Colonic mucosa (tissue), 4 donors: ENCODE measurements at places on chromosomes 4 and X.

DNA sequence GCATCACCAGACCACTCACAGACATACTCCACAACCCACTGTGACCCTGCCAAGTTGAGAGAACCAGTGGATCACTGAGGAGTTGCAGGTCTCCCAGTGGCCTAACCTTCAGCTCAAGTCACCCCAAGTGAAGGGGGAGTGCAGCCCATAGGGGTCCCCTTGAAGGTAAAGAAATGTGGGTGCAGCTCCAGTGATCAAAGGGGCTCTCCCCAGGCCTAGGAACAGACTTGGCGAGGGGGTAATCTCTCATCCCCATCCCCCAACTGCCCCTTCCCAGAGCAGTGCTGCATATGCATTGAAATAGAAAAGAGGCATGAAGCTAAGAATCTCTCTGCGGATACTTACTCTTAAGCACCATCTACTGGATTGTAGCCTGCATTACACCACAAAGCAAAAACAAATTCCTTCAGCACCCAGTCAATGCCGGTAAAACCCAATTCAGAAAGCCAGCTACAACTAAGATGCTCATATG lies 27.0 kb downstream of the MAGEE1 start:
- no peak overlapping the region for H3K27ac ChIP-seq
- no peaks in the 10 kb centered on the region for H3K27me3 ChIP-seq
- no peaks in the 10 kb centered on the region for H3K4me1 ChIP-seq
- H3K4me3 ChIP-seq: no peak overlapping the region
- DNase-seq: no peak

GRCh38 chr4:25969374-25970155 lies 55.5 kb downstream of the SMIM20 start:
- no peaks in the 10 kb centered on the region for H3K36me3 ChIP-seq
- DNase-seq: no peak
- H3K4me1 ChIP-seq: no peaks in the 10 kb centered on the region
- H3K4me3 ChIP-seq: no peak overlapping the region
- no peaks in the 10 kb centered on the region for H3K27me3 ChIP-seq

DNA sequence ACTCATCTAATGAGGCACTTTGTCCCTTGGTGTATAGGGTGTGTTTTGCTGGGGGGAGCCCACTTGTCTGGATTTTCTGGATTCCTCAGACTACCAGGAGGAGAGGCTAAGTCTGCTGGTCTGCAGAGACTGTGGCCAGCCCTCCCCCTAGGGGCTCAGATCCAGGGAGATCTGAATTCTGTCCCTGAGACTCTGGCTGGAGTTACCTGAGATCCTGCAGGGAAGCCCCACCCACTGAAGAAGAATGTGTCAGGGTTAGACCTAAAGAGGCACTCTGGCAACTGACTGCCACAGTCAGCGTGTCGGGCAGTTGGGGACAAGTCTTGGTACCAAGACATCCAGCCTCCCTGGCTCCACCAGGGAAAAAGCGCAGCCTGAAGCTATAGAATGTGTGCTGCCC lies 138.9 kb downstream of the DCAF12L2 start:
- H3K4me3 ChIP-seq: no peak overlapping the region
- H3K36me3 ChIP-seq: no peaks in the 10 kb centered on the region
- no peak for DNase-seq
- no peaks in the 10 kb centered on the region for H3K4me1 ChIP-seq

GRCh38 chr4:8419222-8420041 lies 21.1 kb downstream of the ACOX3 start:
- no peaks in the 10 kb centered on the region for H3K27me3 ChIP-seq
- no peaks in the 10 kb centered on the region for H3K36me3 ChIP-seq
- H3K4me3 ChIP-seq: no peak overlapping the region
- no peak overlapping the region for H3K27ac ChIP-seq

GRCh38 chr4:174946246-174946645 lies 28.1 kb downstream of the ADAM29 start:
- H3K27ac ChIP-seq: no peak overlapping the region
- no peak overlapping the region for H3K4me3 ChIP-seq
- no peaks in the 10 kb centered on the region for H3K36me3 ChIP-seq
- no peaks in the 10 kb centered on the region for H3K27me3 ChIP-seq
- H3K4me1 ChIP-seq: no peaks in the 10 kb centered on the region

DNA sequence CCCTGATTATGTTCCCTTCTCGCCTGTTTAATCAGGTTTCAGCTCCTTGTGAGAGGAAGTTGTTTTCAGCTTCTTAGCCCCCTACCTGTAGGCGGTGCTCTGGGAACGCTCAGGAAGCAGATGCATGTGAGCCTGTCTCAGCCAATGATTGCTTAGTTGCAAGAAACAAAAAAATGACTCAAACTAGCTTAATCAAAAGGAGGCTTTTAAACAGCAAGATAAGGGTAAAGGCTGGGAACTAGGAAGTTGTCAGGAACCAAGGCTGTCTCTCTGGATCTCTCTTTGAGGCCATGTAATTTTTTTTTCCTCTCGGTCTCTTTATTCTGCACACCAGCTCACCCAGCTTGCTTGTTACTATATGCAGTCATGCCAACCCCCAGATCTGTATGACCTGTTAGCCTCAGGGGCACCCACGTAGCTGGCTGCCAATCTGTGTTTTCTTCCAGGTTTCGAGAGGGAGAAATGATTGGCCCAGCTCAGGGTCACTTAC lies 109.1 kb downstream of the PTTG2 start:
- peak; percentile 85 for DNase-seq
- peaks cover 5% of the 10 kb centered on the region for H3K4me1 ChIP-seq
- H3K27ac ChIP-seq: peak overlapping the region; percentile 26
- H3K4me3 ChIP-seq: no peak overlapping the region
- H3K27me3 ChIP-seq: no peaks in the 10 kb centered on the region

- no peaks in the 10 kb centered on the region for H3K4me1 ChIP-seq
- no peaks in the 10 kb centered on the region for H3K36me3 ChIP-seq
- no peak overlapping the region for H3K27ac ChIP-seq
- no peak for DNase-seq
- H3K27me3 ChIP-seq: no peaks in the 10 kb centered on the region
- no peak overlapping the region for H3K4me3 ChIP-seq
Observed at GRCh38 chr4:81179326-81179725, 35.7 kb downstream of the PRKG2 start.

- no peaks in the 10 kb centered on the region for H3K4me1 ChIP-seq
- H3K4me3 ChIP-seq: no peak overlapping the region
- H3K27ac ChIP-seq: no peak overlapping the region
- no peaks in the 10 kb centered on the region for H3K27me3 ChIP-seq
- H3K36me3 ChIP-seq: no peaks in the 10 kb centered on the region
- DNase-seq: no peak
Observed at GRCh38 chr4:173289353-173289727, 44.8 kb downstream of the HMGB2 start.

DNA sequence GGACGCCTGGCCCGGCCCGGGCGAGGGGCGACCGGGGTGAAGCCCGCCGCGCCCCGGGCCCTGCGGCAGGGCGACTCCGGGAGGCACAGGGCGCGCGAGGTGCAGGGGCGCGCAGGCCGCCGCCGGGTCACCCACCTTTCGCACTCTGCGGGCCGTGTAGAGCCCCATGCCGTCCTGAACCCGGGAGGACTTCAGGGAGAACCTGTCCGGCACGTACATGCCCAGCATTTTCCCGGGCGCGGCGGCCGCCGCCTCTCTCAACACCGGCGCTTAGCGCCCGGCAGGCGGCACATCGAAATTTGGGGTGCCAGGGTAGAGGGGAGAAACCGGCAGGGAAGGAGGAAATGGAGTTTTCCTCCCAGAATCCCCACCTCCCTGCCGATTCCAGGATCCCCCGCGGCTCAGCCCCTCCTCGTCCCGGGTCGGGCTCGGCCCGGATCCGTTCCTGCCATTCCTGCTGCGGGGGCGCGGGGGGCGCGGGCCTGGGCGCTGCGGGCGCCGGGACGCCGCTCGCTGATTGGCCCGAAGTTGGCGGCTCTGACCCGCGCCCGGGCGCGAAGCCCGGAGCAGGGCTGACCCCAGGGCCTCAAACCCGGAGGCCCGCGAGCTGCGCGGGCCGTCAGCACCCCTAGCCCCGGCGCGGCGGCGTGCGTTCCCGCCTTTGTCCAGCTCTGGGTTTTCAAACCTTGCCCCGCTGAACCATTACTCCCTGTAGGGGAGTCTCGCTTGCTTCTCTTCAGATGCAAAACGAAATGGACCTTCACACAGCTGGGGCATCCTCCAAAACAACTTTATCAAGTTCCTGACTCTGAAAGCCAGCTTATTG lies at the start of gene PRDM5:
Gene PRDM5, minus strand, starts transcription at position 346 of the 826 bp plus-strand sequence. Its CDS starts 118 bp downstream, at position 228.
- H3K4me1 ChIP-seq: no peaks in the 10 kb centered on the region
- peak within 1 kb of the TSS; percentile 66 for H3K4me3 ChIP-seq
- DNase-seq: peak; percentile 60
- peak within 1 kb of the TSS; percentile 89 for H3K27ac ChIP-seq
- H3K27me3 ChIP-seq: no peaks in the 10 kb centered on the region

GRCh38 chrX:31435592-31435991 lies 363.8 kb upstream of the FTHL17 start:
- H3K27ac ChIP-seq: no peak overlapping the region
- no peaks in the 10 kb centered on the region for H3K4me1 ChIP-seq
- no peaks in the 10 kb centered on the region for H3K36me3 ChIP-seq
- no peak overlapping the region for H3K4me3 ChIP-seq
- no peaks in the 10 kb centered on the region for H3K27me3 ChIP-seq

- DNase-seq: no peak
- H3K27ac ChIP-seq: no peak overlapping the region
- no peaks in the 10 kb centered on the region for H3K27me3 ChIP-seq
- no peaks in the 10 kb centered on the region for H3K36me3 ChIP-seq
- H3K4me1 ChIP-seq: no peaks in the 10 kb centered on the region
Observed at GRCh38 chr4:14383652-14384051, 618.6 kb upstream of the CPEB2 start.

- no peak within 1 kb of the TSS for H3K4me3 ChIP-seq
- no peak within 1 kb of the TSS for H3K27ac ChIP-seq
- H3K36me3 ChIP-seq: no peaks in the 10 kb centered on the region
- no peaks in the 10 kb centered on the region for H3K4me1 ChIP-seq
- no peak for DNase-seq
Observed at GRCh38 chr4:157220371-157220881, at the start of gene GRIA2. GRIA2 (plus strand) TSS chr4:157220728; CDS start chr4:157221043, 315 bp downstream.

- H3K27ac ChIP-seq: no peak overlapping the region
- no peaks in the 10 kb centered on the region for H3K27me3 ChIP-seq
- H3K4me1 ChIP-seq: no peaks in the 10 kb centered on the region
- H3K4me3 ChIP-seq: no peak overlapping the region
- DNase-seq: no peak
Observed at GRCh38 chrX:31297881-31298280, 226.0 kb upstream of the FTHL17 start.

- no peak overlapping the region for H3K27ac ChIP-seq
- H3K4me3 ChIP-seq: no peak overlapping the region
- no peaks in the 10 kb centered on the region for H3K27me3 ChIP-seq
Observed at GRCh38 chr4:42420140-42420539, 22.9 kb downstream of the SHISA3 start.

GRCh38 chr4:17322514-17322913 lies 189.4 kb downstream of the QDPR start:
- H3K27me3 ChIP-seq: no peaks in the 10 kb centered on the region
- no peaks in the 10 kb centered on the region for H3K4me1 ChIP-seq
- H3K4me3 ChIP-seq: no peak overlapping the region
- no peak for DNase-seq
- H3K27ac ChIP-seq: no peak overlapping the region
- no peaks in the 10 kb centered on the region for H3K36me3 ChIP-seq

- no peaks in the 10 kb centered on the region for H3K4me1 ChIP-seq
- no peaks in the 10 kb centered on the region for H3K27me3 ChIP-seq
- H3K4me3 ChIP-seq: no peak overlapping the region
Observed at GRCh38 chrX:130848763-130849162, 54.2 kb downstream of the ENOX2 start.

DNA sequence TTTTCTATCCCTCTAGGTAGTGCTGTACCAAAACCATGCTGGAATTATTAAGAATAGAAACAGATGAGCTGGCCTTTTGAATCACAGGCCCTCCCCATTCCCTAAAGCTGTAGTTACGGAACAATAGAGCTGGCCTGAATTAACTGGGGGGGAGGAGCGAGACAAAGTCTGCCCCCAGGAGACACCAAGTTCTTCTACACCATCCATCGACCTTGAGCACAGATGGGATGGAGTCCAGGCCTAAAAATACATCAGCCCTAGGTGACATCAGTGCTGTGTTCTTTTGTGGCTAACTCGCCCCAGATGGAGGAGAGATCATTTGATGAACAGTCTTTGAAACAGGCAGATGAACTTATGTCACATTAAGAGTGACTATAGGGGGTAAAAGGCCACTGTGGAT lies 49.6 kb downstream of the LHFPL1 start:
- no peak overlapping the region for H3K27ac ChIP-seq
- H3K4me3 ChIP-seq: no peak overlapping the region
- no peak for DNase-seq
- no peaks in the 10 kb centered on the region for H3K36me3 ChIP-seq
- no peaks in the 10 kb centered on the region for H3K4me1 ChIP-seq

DNA sequence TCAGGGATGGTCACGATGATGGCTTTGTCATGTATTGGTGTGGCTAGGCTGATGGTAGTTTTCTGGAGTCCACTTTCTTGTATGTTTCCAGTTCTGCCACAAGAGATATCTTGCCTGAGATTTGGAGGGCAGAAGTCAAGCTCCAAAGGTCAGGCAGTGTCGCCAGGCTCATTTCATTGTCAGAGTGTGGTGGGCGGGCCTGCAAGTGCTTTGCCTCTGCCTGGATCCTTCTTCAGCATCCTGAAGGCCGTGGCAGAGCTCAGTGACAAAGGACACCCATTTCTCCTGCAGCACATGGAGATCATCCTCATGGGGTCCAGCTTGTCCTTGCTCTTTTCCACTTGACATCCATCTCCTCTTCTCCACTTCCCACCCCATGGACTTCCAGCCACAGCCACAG lies 139.7 kb downstream of the SMIM20 start:
- H3K36me3 ChIP-seq: no peaks in the 10 kb centered on the region
- no peak for DNase-seq
- no peak overlapping the region for H3K4me3 ChIP-seq
- no peaks in the 10 kb centered on the region for H3K4me1 ChIP-seq
- no peak overlapping the region for H3K27ac ChIP-seq

DNA sequence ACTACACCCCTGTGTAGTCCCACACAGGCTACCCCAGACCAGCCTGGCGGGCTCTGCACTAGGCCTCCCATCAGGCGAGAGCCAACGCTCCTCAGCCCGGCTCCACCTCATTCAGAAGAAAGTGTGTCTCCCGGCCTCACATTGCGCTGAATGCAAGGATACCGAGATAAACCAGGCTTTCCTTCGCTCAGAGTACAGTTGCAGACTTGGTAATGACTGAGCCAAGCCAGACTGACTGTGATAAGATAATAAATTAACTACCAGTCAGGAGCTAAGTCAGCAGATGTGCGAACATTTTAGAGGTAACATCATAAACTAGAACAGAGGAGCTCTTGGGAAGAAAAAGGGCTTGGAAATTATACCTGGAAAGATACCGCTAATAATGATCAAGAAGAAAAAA lies 397.6 kb downstream of the TRIML1 start:
- DNase-seq: no peak
- no peaks in the 10 kb centered on the region for H3K27me3 ChIP-seq
- no peaks in the 10 kb centered on the region for H3K36me3 ChIP-seq
- H3K4me1 ChIP-seq: no peaks in the 10 kb centered on the region

GRCh38 chr4:182207830-182208396 lies 35.3 kb upstream of the TENM3 start:
- H3K4me3 ChIP-seq: no peak overlapping the region
- no peak overlapping the region for H3K27ac ChIP-seq
- DNase-seq: no peak
- H3K36me3 ChIP-seq: no peaks in the 10 kb centered on the region
- no peaks in the 10 kb centered on the region for H3K4me1 ChIP-seq

- H3K4me1 ChIP-seq: no peaks in the 10 kb centered on the region
- H3K4me3 ChIP-seq: no peak overlapping the region
- H3K27ac ChIP-seq: no peak overlapping the region
- H3K27me3 ChIP-seq: no peaks in the 10 kb centered on the region
- no peak for DNase-seq
Observed at GRCh38 chr4:2442175-2442993, 23.6 kb downstream of the CFAP99 start.
